CD8-positive, alpha-beta memory T cell (primary cell): ENCODE measurements at places on chromosomes 16 and 17. TPM values are rescaled to one million over a fixed set of nuclear protein-coding genes. Genes with fewer than 3 reads are reported as not detected.

Gene TVP23A
- not detected for total RNA-seq

Gene HOXB8
- not detected for total RNA-seq

Gene CWC25
- 31.3 TPM for total RNA-seq

Gene HEATR3
- 25.5 TPM for total RNA-seq

Gene SLC16A11
- 1.8 TPM for total RNA-seq

Gene RRAD
- total RNA-seq: 0.60 TPM

Gene IL34
- not detected for total RNA-seq

Gene ATP1B2
- 0.40 TPM for total RNA-seq

Gene ZNF385C
- not detected for total RNA-seq

GRCh38 chr17:67238991-67239390 lies 6.0 kb downstream of the HELZ start:
- no peak for DNase-seq

DNA sequence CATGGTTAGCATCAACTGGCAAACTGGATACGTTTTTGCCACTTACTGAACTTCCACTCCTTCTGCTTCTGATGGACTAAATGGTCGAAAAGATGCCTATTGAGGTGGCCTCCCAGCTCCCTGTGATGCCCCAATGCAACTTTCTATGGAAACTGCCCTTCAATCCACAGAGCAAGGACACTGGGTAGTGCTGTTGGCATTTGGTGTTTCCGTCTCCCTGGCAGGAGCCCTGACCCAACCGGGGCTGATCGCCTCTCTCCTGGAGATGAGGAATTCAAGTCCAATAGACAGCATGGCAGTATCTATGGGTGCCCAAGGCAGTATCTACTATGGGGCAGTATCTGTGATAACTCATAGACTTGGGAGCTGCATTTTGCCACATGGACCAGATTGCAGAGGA lies 116.3 kb upstream of the IRX3 start:
- DNase-seq: no peak

DNA sequence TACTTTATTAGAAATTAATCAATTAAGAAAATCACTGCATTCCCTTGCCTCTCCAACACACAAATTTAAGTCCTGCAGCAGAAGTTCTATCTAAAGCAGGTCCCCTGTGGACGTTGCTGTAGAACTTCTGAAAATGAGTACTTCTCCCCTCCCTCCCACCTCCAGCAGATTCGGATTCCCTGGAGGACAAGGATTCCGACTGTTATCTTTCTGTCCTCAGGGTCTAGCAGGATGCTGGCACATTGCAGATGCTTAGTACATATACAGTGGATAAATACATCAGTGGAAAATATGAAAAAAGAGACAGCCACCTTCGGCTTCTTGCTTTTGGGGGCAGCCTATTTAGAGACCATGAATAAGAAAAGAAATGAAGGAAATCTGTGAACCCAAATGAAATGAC lies 32.1 kb downstream of the NTN1 start:
- no peak for DNase-seq

DNA sequence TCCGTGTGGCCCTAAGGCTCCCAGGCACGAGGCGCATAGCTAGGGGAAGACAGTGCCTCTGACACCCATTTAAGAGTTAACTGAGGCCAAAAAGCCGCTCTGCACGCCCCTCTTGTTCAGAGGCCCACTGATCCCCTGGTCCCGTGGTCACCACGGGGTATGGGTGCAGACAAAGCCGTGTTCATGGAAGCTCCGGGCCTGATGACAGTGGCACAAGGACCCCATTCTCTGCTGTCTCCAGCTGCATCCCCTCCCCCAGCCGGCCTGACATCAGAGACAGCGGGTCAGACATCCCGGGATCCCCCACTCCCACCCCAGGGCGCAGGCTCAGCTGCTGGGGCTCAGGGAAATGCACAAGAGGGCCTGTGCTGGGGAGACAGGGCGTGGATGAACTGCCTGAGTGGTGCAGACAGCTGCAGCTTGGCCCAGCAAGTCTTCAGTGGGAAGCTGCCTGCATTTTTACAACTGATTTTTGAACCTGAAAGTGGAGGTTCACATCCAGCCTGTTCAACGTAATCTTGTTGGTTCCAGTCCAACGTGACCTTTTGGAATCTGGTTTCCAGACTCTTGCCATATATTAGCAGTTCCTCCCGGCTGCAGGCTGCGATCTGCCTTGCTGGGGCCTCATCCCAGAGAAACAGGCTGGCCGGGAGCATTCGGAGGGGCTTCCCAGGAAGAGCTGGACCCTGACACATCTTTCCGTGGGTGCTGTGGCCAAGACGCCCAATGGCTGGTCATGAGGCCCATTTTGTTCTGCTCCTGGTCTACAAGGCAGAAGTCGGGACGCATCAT lies 9.7 kb upstream of the BAHCC1 start:
- no peak for DNase-seq

GRCh38 chr17:40310882-40311391 lies 2.0 kb downstream of the RARA start:
- DNase-seq: no peak

DNA sequence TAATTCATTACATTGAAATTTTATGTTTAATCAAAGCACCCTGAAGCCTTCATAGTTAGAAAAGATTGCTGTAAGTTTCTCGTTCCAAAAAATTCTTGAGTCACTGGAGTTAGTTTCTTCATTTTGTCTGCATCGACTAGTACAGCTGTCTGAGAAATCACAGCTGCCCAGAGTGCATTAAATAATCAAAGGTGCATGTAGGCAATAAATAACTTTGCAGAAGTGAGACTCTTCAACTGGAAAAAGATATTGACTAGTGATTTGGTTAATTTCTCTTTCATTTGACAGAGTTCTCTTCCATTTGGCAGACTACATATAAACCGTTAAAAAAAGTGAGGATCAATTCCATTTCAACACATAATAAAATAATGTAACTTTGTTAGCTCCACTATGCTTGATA lies 234.0 kb downstream of the CNTNAP4 start:
- DNase-seq: no peak

- no peak for DNase-seq
Measured at GRCh38 chr16:54447576-54448440, 161.2 kb upstream of the IRX3 start.

- no peak for DNase-seq
Measured at GRCh38 chr17:488993-489757, 136.6 kb upstream of the RPH3AL start.

GRCh38 chr16:10154389-10154788 lies 27.8 kb downstream of the GRIN2A start:
- DNase-seq: no peak

DNA sequence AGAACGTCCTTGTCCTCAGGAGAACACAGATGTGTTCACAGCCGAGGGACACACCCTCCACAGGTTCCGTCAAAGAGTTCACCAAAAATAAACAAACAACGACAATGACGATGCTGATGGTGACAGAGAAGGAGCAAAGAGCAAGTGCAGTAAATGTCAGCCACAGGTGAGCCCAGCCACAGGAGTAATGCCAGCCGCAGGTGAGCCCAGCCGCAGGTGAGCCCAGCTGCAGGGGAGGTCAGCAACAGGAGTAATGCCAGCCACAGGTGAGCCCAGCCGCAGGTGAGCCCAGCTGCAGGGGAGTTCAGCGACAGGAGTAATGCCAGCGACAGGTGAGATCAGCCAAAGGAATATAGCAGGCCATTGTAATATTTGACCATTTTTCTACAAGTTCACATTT lies 315.2 kb downstream of the FOXL1 start:
- no peak for DNase-seq

GRCh38 chr17:62618647-62619416 lies 8.6 kb upstream of the MRC2 start:
- DNase-seq: no peak

GRCh38 chr17:56913353-56913866 lies 439 bp downstream of the TRIM25 start:
- no peak for DNase-seq

DNA sequence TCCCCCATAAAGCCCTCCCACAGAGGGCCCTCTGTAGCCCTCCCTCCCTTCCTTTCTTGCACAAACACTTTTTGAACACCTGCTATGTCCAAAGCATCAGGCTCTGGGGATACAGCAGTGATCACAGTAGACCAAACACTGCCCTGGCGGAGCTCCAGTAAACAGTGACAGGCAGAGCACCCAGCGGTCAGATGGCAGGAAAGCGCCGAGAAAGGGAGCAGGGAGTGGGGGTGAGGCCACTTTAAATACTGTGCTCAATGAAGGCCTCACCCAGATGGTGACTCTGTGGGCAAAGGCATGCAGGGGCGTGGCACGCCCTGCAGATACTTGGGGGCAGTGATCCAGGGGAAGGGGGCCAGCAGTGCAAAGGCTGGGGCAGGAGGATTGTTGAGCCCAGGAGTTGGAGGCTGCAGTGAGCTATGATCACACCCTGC lies 7.6 kb downstream of the PRR29 start:
- no peak for DNase-seq

DNA sequence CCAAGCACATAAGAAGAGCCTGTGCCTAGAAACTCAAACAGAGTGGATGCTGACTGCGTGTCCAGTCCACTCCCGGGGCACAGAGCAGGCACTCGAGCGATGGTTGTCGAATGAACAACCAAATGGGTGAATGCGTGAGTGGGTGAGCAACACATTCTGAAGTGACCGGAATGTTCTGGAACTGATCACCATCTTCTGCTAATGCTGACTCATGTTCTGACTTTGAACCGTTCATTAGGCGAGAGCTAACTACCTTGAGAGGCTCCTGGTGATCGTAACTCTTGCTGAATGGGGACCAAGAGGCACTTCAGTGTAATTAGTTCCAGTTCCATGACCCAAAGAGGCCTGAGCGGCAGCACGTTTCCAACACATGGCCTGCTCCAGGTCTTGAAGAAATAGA lies 37.9 kb downstream of the IRF8 start:
- no peak for DNase-seq

- DNase-seq: no peak
Measured at GRCh38 chr17:62746941-62747340, 61.2 kb downstream of the MARCHF10 start.
